ENCODE measurements at places on chromosomes 3 and 15.

- no peak for DNase-seq
These were observed 5.6 kb upstream of the ISLR2 start for GRCh38 chr15:74124759-74125158.

GRCh38 chr15:32682569-32682968 is 35.2 kb upstream of the GREM1 start:
- peak; percentile 82 for DNase-seq

DNA sequence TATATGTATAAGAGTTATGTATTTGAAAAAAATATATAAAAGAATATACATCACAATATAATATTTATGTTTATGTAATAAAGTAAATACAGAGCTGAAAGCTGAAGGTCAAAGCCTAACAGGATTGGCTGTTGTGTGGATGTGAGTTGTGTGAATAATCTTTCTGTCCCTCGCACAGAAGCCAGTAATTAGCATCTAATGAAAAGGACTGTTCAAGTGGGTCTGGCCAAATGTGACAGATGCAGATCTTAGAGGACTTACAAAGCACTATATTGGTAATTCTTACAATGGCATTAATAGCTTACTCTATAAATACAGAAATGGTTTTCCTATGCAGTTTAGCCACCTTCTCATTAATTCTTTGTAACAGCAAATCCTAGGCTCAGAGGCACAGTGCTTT is 2.4 kb downstream of the MKRN3 start:
- DNase-seq: no peak

GRCh38 chr3:125316246-125316645 is 58.9 kb downstream of the ZNF148 start:
- DNase-seq: no peak

- DNase-seq: no peak
These were observed 5.7 kb downstream of the NT5DC2 start for GRCh38 chr3:52527732-52528585.

DNA sequence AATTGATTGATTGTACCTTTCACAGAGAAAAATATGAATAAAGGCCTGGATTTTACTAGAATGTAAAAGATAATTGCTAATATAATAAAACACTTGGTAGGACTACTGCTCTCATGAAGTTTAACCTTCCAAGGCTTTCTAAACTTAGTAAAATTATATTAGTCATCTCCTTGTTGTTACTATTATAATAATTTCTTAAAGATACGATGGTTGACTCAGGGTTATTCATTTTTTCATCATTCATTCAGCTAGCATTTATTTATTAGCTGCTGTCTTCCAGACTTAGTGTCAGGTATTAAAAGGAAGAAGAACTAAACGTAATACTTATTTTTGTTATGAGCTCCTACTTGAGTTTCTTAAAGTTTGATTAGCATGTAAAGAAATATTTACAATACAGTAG is 771.6 kb upstream of the NR2F2 start:
- no peak for DNase-seq

- DNase-seq: peak; percentile 84
These were observed 330.8 kb downstream of the TIGIT start for GRCh38 chr3:114624571-114625181.

- no peak for DNase-seq
These were observed 228.9 kb downstream of the FEZF2 start for GRCh38 chr3:62144482-62144881.

DNA sequence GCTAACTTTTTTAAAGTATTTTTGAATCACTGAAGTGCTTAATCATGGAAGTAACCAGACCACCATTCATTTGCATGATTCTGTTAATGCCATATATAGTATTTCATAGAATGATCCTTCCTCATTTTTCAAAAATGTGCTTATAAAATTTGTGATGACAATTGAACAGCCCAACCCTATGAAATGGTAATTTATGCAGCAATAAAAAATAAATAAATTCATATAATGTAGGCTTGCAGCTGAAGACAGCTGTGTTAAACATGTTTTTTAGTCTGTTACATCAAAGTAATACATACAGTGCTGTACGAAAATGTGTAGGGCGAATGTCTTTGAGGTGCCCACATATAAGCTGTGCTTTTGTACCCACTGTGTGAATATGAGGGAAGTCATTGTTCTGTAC is 131.7 kb downstream of the FILIP1L start:
- no peak for DNase-seq

- DNase-seq: no peak
These were observed 4.5 kb upstream of the CACNA1D start for GRCh38 chr3:53489787-53490458.
